Stimulated activated CD4-positive, alpha-beta T cell treated with anti-CD3 and anti-CD28 coated beads, Interleukin-1b, Interleukin-23, amount 100 ng/mL, for 24 hours (primary cell): ENCODE measurements at places on chromosomes 16 and 17.
A peak's percentile ranks its signal among the peaks of the same experiment; 100 is the strongest.

GRCh38 chr17:50783193-50783660 lies 15.9 kb upstream of the ANKRD40CL start:
- peak; percentile 69 for DNase-seq

GRCh38 chr17:81010935-81011334 lies 19.3 kb downstream of the CHMP6 start:
- no peak for DNase-seq

DNA sequence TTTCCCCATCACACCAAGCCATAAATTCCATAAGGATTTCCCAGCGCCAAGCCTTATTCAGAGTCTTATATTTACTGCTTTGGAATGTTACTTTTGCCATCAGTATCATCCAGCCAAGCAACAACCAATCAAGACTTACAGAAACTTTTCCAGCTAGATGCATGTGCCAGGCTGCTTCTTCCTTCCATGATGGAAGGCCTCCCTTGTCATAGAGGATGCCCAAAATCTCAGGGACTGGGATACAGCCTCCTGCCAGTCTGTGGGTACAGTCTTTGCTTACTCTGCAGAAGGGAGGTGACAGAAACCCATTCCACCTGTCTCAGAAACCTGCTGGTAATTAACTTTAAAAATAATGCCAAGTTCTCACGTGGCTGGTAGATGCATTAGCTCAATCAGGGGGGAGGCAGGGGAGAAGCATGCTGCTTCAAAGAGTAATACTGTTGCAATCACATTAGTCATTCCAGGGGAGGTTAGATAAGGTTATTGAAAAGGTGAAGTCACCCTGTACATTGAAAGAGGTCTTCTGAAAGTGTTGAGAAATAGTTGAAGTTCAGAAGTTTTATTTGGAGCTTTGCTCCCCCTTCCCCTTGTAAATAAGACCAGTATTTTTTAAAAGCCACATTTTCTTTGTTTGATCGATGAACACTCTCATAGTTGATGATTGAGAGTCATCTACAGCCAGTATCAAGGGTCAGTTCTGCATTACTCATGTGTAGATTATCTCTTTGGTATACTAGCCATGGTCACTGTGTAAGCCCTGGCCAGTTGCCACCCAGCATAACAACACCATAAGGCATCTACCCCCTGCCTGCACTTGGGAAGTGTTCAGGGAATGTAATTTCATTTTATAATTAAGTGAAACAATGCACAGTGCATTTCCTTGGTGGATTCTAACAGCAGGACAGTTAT lies 22.2 kb downstream of the HLF start:
- DNase-seq, result no peak

DNA sequence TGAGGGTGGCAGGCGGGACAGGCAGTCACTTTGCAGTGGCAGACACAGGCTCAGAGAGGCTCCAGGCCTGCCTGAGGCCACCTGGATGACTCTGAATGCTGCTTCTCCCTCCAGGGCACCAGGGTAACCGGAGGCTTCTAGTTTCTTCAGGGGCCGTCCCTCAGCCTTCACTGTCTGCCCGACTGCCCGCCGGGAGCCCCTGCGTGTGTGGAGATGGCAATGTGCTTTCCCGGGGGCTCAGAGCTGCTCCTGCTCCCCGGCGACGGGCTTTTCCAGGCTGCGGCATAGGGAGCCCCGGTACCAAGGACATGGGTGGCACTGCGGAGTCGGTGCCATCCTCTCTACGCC lies 51.5 kb downstream of the CBFA2T3 start:
- no peak for DNase-seq

- no peak for DNase-seq
Observed at GRCh38 chr17:38352245-38353085, 821 bp downstream of the SOCS7 start.

GRCh38 chr16:8852534-8852933 lies 16.3 kb downstream of the CARHSP1 start:
- DNase-seq, result no peak

GRCh38 chr16:5046914-5047313 lies 13.2 kb upstream of the NAGPA start:
- no peak for DNase-seq
